RWPE1 (cell line): ENCODE measurements at places on chromosomes 2 and 18.

GRCh38 chr2:98426771-98427170 lies 17.9 kb upstream of the INPP4A start:
- DNase-seq, result no peak

GRCh38 chr18:47262301-47263149 lies 11.1 kb upstream of the SKOR2 start:
- DNase-seq, result no peak

- no peak for DNase-seq
These were observed 18.8 kb downstream of the NCOA1 start for GRCh38 chr2:24509840-24510239.

DNA sequence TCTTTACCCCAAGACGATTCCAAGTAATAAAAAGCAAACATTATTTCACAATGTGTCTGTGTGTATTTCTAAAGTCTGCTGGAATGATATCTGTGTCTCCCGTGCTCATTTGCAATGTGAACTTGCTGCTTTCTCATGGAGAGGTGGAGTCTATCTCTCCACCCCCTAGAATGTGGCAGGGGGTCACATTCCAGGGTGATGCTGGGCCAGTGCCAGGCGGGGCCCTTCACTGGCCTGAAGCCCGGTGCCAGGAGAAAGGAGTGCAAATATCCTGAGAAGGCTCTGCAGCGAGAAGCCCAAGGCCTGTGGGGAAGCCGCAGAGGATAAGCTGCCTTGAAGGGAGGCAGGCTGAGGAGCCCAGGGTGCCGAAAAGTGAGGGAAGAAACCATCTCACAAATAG lies 26.8 kb upstream of the LDLRAD4 start:
- DNase-seq, result no peak

DNA sequence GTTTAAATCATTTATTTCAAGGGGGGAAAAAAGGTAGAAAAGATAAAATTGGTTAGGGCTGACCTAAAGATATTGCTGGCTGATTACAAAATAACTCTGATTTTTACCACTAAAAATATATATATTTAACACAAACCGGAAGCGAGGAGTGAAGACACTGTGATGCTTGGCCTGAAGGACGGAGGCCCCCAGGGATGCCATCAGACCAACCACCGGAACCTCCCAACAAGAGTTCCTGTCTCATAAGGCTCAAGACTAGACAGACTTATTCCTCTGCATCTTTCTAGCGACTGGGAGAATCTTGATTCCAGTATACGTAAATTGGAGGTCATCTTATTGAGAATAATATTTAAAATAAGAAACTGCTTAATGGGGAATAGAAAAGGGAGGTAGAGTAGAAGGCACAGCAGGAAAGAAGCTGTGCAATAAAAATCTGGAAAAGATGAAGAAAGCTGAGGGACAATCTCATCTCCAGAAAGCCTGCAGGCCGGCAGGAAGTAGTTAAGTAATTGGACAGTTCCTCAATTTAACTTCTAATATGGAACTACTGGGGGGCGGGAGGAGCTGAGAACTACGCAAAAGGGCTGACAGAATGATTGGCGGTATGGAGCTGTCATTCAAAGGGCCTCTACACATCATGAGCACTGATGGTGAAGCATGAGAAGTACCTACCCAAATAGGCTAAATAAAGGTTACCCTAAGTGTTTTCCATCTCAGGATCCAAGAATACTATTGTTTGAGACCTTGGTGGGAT lies 91.1 kb downstream of the DTNB start:
- no peak for DNase-seq

DNA sequence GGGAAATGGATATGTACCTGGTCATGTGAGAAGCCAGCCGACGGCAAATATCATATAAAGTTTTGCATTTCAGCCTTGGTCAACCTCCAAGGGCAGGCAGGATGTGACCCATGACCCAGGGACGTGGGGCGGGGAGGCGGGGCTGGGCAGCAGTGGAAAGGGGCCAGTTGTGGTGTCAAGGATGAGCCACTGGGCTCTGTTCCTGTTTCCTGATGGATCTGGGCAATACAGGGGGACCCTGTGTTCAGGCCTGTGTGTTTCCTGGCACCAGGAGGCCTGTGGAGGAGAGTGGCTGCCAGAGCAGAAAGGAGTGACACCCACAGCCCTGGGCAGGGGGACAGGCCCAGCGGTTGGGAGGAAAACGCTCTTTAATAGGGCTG lies 106.9 kb downstream of the GATA6 start:
- DNase-seq, result no peak

GRCh38 chr2:31886700-31887099 lies 124.1 kb downstream of the MEMO1 start:
- DNase-seq, result no peak

- no peak for DNase-seq
These were observed 4.8 kb upstream of the MRPL44 start for GRCh38 chr2:223952280-223952968.

GRCh38 chr2:235608200-235608887 lies 114.5 kb downstream of the AGAP1 start:
- DNase-seq, result no peak

DNA sequence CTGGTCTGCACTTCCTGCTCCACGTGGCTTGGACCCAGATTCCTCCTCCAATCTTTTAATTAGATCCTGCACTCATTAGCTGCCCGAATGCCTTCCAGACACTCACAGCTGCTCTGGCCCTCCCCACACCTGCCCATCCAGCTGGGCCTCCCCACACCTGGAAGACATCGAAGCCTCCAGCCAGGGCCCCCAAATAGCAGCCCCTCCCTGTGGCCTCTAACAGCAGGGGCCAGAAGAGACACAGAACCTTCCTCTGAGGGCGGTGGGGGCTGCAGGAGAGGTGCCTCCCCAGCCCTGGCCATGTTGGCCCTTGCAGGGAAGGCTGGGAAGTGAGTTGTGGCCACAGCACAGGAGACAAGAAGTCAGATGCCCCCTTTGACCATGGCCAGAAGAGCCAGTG lies 252.8 kb downstream of the DYSF start:
- DNase-seq, result no peak

- no peak for DNase-seq
These were observed 188.6 kb upstream of the SH3BP4 start for GRCh38 chr2:234763002-234763873.

GRCh38 chr2:9735335-9735734 lies 104.5 kb upstream of the YWHAQ start:
- DNase-seq, result no peak

DNA sequence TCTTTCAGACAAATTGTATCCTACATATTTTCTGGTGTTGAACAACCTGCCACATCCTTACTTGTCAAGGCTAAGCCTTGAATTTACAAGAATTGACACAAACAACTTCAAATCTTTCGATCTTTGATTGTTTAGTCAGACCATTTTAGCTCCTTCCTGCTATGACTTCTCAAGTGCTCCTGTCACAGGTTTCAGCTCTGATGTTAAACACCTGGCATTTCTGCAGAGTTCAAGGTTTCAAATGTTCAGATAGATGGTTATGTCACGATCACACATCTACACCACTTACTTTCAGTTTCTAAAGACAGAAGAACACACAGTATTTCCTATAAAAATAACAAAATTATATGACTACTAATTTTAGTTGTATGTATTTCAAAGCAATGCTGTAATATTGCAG lies 84.0 kb downstream of the RND3 start:
- DNase-seq, result no peak

- no peak for DNase-seq
These were observed 43.7 kb upstream of the FZD5 start for GRCh38 chr2:207813221-207813916.

GRCh38 chr18:33577685-33578517 lies at the start of gene ASXL3:
Gene ASXL3, plus strand, starts transcription at chr18:33578219. Its CDS starts 413 bp downstream, at chr18:33578632.
- DNase-seq, result no peak

DNA sequence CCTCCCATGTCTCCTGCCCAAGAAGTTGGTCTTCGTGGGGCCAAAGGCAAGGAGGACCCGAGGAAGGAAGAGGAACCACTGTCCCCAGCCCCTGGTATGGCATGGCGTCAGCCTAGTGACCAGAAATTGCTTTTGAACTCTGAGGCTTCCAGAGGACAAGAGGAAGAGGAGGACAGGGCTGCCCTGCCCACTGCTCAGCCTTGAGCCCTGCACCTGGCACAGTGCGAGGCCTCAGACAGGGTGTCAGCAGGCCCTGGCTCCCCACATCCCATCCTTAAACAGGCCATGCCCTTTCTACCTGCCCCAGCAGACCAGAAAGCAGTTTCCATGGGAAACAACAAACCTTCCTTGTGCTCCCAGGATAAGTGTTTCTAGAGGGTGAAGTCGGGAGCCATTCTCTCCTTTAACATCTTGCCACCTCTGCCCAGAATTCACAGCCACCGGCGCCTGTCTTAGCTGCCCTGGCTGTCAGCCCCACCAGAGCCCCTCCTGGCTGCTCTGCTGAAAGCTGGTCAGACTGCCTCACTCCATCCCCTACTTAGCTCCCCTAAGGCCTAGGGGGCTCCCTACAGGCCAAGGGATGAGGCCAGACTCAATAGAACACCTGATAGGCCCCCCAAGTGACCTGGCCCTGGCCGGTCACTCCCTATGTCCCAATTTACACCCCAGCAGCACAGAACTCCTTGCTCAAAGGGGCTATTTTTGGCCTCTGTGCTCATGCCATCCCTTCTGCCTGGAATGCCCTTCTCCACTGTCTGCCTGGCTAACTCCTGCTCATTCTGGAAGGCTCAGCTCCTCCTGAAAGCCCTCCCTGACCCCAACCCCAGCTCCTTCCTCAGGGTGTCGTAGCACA lies 20.6 kb downstream of the ATOH8 start:
- DNase-seq, result no peak

- no peak for DNase-seq
These were observed 2.6 kb upstream of the PDCD1 start for GRCh38 chr2:241861264-241861663.

- DNase-seq, result no peak
These were observed 5.3 kb downstream of the NIFK start for GRCh38 chr2:121731366-121731765.

- DNase-seq, result no peak
These were observed 133.4 kb downstream of the NDUFA10 start for GRCh38 chr2:239891698-239892097.

- no peak for DNase-seq
These were observed 619.5 kb upstream of the FANCL start for GRCh38 chr2:58860586-58860985.

- no peak for DNase-seq
These were observed 63.2 kb downstream of the ASAP2 start for GRCh38 chr2:9269695-9270360.

DNA sequence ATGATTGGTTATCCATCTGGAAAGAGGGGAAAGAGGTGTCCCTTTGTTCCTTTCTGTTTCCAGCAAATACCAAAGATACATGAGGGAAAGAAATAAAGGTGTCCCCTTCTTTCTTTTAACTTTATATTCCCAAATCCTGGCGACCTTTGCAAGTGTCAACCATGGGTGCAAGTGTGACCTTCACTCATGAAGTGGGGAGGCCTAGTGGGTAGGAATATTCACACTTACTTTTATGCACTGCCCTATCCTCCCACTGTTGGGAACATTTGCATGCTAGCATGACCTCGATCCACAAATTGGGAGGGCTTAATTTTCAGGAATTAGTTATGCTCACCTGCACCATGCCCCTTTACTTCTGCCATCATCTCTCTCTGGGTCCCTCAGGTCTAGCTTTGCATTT lies 70.2 kb upstream of the ZNF804A start:
- no peak for DNase-seq

DNA sequence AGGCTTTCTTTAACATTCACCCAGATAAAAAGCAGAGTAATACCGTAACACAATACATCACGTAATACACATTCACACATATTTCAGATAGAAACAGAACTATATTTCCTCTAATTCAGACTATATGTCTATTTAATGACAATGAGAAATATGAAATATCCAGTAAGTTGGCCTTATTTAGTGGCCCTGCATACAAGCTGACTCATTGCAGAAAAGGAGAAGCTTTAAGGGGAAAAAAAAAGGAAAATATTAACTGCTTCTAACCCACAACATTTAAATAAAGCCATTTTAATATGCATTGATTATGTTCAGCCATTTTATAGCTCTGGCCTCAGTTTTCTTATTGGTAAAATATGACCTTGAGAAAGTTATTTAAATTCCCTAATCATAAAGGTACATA lies 94.8 kb downstream of the PPP1R1C start:
- DNase-seq, result no peak

DNA sequence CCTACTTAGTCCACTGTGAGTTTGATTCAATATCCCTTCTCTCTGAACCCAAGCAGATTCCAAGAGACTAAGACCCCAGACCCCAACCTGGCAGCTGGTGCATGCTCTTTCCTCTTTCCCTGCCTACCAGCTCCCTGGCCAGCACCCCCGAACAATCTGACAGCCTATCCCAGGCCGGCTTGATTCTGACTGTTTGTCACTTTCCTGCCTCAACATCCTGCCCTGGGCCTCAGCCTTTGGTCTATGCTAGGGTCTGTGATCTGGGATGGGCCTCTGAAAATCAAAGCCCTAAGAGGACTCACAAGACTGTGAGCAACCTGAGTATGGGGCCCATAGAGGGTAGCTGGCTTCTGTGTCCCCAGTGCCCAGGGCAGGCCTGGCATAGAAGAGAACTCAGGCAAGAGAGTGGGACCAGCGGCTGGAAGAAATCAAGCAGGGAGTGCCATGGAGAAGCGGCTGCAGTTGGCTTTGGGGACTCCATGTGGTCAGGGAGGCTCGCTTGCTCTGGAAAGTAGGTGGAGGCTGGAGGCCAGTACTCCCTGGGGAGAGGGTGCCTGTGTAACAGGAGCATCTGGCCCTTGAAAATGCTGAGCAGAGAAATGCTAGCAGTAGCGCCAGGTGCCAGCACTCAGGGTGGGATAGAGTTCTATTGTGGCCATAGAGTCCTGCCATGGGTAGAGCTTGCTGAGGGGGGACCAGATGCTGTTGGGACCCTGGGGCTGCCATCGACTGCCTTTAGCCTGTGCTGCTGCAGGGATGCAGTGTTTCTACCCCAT lies 343.9 kb downstream of the DYSF start:
- no peak for DNase-seq

- no peak for DNase-seq
These were observed 180.9 kb downstream of the PID1 start for GRCh38 chr2:229090225-229090624.

DNA sequence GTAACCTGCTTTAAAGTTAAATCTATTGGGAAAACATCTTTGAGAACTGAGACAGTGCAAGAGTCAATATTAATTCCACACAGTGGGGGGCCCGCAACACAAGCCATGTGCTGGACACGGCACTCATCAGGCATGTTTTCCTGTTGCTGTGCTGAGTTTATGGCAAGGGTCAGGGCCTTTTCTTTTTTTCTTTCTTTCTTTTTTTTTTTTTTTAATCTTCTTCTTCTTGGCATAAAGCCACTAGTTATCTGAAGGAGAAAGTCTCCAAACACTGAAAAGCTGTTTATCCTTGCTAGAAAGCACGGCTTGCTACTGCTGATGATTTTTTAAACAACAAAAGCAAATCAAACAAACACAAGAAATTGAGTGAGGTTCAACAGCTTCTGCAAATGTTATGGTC lies 252.1 kb downstream of the ZNF521 start:
- no peak for DNase-seq

- DNase-seq, result no peak
These were observed 27.4 kb downstream of the HS6ST1 start for GRCh38 chr2:128291161-128291843.

GRCh38 chr2:1856922-1857321 lies 112.6 kb upstream of the PXDN start:
- DNase-seq, result no peak
